ENCODE measurements at places on chromosomes 13 and 19.

DNA sequence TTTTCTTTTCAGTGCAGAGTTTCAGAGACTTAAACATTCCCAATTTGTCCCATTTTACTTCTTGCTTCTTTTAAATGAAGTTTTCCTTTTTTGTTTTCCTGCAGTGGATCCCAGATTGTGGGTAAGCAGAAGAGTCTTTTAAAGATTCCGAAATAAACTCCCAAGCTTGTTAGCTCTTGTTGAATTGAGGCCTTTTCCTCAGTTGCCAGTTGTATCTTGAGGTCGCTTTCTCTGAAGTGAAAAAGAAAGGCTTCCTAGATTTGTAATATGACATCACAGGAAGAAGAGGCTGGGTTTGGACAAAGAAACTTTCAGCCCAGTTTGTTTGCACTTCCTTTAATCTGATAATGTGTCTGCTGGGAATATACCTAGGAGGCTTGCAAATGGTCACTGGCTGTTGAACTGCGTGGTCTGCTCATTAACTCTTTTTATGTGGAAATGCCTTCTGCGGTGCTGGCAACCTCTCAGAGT is at the start of gene LPAR6:
TSS of gene LPAR6 (minus strand) at position 233 of the 471 bp plus-strand sequence. CDS start 690 bp downstream, outside the sequence.
- DNase-seq = no peak

GRCh38 chr13:99355267-99356011 is 48.2 kb upstream of the GPR183 start:
- no peak for DNase-seq

- DNase-seq = no peak
Measured at GRCh38 chr19:16462757-16463250, 9.0 kb downstream of the EPS15L1 start.

DNA sequence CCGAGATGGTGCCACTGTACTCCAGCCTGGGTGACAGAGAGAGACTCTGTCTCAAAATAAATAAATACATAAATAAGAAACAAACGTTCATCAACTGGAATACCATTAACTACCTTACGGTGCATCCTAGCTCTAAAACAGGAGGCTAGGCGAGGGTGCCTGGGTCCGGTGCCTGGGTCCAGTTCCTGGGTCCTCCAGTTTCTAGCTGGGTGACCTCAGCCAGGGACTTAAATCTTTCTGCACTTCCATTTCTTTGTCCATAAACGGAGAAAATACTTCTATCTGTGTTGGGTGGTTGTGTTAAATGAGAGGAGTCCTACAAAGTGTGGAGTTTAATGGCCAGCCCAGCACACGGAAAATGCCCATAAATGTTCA is 34.0 kb downstream of the RFX2 start:
- DNase-seq = no peak

DNA sequence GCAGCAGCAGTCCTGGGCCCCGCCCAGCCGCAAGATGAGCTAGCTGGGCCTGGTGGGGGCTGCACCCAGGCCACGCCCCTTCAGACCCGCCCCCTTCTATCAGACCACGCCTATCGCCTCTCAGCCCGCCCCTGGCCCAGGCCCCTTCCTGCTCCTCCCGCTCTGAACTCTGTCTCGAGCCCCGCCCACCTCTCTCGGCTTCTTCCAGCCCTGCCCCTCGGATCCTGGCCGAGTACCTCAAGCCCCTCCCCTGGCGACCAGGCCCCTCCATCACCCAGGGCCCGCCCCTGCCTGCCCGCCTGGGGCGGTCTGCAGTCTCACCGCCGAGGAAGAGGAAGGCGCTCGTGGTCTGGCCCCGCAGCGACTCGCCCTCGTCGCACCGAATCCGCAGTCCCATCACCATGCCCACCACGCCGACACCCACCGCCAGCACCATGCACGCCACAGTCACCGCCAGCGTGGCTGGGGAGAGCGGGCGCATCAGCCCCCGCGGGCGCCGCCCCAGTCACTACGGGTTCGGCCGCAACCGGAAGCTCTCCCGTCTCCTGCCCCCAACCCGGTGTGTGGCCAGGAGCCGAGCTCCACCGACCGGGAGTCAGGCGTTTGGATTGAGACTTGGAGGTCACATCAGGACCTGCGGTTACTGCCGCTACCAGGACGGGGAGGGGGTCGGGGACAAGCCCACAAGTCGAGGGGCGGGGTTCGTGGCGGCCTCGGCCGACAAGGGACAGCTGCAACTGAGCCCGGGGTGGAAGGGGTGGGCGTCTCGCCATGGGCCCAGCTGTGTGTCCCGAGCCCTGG is 1.0 kb downstream of the CLDND2 start:
- DNase-seq = peak; percentile 99

GRCh38 chr19:7894612-7895309 is 6.5 kb downstream of the LRRC8E start:
- DNase-seq = no peak

GRCh38 chr13:91247768-91248167 is 99.7 kb upstream of the MIR17HG start:
- DNase-seq = no peak

DNA sequence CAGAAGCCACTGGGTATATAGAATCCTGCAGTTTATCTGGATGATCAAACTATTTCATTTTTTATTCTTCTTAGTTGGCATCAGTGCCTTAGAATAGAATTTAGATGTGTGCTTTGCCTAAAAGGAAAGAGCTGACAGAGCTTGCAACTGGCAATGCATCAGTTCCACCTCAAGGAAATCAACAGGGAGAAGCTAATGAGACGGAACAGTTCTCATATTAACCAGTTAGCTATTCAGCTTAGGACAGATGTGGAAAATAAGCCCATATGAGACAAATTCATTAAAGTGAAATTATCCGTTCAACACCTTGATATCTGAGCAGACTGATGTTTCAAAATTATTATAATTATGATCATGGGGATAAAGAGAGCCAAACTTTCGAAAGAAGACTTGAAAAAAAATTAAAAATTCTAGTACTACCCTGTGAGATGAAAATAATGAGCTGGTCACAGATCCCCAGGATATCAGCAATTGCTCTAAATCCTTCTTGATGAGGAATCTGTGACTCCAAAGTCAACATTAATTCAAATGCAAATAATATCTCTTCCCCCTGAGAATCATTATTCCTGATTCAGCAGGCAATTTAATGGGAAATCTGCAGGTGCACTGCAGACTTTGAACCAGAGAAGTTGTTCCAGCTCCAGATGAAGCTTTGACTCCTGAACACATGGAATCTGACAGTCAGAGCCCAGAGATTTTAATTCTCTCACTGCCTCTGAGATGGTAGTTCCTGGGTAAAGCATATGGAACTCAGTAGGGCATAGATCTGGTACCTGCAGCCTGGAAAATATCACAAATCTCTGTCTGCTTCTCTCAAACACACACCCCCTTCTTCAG is 486.8 kb downstream of the FOXO1 start:
- DNase-seq = no peak

- no peak for DNase-seq
Measured at GRCh38 chr13:27104606-27105005, 67.0 kb downstream of the USP12 start.

DNA sequence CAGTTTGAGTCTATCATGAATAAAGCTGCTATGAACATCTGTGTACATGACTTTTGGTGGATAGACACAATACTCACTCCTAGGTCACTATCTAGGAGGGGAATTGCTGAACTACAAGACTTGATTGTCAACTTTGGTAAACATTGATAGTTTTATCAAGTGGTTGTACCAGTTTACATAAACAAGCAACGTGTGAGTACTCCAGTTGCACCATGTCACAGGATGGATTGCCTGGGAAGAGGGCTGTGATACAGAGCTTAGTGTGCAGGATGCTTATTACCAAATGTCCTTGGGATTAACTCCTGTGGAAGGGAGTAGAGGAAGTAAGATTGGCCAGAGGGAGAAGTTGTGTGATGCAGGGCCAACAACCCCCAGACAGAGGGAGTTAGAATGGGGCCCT is 37.7 kb downstream of the RAP2A start:
- no peak for DNase-seq

DNA sequence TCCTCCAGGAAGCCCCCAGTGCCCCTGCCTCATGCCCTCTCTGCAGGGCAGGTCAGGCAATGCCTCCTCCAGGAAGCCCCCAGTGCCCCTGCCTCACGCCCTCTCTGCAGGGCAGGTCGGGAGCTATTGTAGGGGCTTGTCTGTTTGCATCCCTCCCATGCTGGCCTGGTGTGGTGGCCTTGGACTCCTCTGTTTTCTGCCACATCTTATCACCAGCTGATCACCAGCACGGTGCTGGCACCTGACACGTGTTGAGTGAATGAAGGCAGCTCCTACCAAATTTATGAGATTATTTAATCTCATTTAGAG is 51.5 kb upstream of the C13orf46 start:
- no peak for DNase-seq

GRCh38 chr19:6527893-6528543 is 2.8 kb upstream of the TNFSF9 start:
- DNase-seq = no peak

- DNase-seq = no peak
Measured at GRCh38 chr19:54684527-54684926, 21.7 kb downstream of the LILRB4 start.

- no peak for DNase-seq
Measured at GRCh38 chr19:49567861-49568441, 12.4 kb downstream of the NOSIP start.

DNA sequence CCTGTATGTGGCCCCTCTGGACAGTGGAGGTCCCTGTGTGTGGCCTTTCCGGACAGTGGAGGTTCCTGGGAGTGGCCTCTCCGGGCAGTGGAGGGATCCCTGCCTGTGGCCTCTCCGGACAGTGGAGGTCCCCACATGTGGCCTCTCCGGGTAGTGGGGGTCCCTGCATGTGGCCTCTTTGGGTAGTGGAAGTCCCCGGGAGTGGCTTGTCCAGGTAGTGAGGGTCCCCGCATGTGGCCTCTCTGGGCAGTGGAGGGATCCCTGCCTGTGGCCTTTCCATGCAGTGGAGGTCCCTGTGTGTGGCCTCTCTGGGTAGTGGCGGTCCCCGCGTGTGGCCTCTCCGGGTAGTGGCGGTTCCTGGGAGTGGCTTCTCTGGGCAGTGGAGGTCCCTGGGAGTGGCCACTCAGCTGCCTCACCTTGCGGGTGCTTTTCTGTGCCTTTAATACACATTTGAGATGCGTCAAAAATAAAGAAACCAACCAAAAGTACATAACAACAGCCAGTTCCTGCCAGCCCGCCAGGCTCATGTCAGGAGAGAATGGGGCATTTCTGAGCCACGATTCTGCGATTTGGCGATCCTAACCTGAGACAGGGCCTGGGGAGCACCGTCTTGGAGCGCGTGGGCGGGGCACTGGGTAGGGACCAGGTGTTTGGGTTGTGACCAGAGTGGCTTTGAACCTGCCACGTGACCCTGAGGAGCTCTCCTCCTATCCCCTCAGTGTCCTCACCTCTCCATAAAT is 194.7 kb downstream of the ZNF536 start:
- no peak for DNase-seq

DNA sequence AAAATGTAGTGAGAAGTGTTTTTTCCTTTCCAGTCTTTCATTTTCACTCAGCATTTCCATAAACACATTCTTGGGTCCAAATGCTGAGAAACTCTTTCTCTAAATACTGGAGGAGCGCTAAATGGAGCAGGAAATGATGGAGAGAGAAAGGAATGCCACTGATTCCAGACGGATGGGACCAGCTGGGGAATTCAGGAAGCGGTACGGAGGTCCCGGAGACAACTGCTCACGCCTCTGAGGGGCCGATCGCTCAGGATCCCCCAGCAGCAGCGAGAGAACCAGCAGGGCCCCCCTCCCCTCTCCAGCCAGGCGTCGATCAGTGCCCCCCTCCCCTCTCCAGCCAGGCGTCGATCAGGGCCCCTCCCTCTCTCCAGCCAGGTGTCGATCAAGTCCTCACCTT is 13.2 kb downstream of the RASA3 start:
- DNase-seq = no peak

DNA sequence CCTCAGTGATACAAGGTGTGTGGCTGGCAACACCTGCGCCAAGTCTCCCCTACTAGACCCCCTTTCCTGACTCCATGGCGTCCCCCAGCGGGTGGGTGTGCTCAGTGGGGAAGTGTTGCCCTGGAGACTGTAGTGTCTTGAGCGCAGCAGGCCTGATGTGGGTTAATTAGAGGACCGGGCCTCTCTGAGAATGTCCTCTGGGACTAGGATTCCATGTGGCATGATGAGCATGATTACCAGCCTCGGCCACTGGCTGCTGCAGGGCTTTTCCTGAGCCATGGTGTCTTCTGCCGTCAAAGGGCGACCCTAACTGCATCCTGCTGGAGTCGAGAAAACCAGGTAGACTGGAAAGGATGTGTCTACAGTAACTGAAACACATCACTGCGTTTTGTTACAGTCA is 28.1 kb downstream of the MICOS13 start:
- DNase-seq = no peak

DNA sequence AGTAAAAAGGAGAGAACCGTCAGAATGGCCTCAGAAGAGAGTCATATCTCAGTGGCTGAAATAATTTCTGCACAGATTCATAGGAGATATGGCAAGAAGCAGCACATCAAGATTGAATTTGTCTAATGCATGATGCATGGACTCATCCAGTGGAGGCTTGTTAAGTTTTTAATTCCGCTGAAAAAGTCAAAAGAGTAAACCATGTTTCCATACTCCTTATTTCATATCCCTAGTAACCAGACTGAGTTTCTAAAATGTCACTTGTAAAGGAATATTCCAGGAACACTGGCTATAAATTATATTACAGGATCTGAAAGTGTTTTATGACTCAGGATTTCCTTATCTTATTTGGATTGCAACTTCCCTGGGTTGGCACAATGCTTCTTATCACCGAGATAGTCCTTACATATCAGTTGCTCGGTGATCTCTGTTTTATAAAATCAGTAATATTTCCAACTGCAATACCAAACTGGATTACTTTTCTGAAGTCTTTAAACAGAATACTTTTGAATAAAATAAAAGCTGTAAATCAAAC is 180.2 kb upstream of the TSC22D1 start:
- DNase-seq = no peak

- DNase-seq = no peak
Measured at GRCh38 chr19:50992666-50993035, 8.8 kb downstream of the KLK8 start.

- DNase-seq = no peak
Measured at GRCh38 chr13:23380534-23380933, 53.0 kb downstream of the SACS start.

- DNase-seq = no peak
Measured at GRCh38 chr19:29067831-29068230, 145.1 kb downstream of the UQCRFS1 start.

DNA sequence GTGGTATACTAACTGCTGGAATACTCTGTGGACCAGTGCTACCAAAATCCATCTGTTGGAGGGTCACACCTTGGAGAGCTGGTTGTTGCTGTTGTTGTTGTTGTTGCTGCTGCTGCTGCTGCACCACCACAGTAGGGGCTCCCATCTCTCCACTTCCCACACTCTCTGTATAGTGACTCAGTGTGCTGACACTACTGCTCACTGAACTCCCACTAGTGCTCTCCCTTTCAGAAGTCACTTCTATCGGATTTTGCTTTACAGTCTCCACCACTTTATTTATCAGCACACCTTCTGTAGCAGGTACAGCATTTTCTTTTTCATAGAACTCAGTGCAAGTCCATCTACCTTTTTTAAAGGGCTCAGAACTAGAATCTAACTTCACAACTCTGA is 1.7 kb downstream of the TSC22D1 start:
- DNase-seq = no peak

Data from frontal cortex (tissue), 4 donors.